ENCODE measurements at places on chromosomes 7 and 10.

GRCh38 chr7:140235114-140235513 is 58.3 kb upstream of the KDM7A start:
- no peak for DNase-seq

GRCh38 chr7:15041226-15041625 is 138.7 kb upstream of the DGKB start:
- no peak for DNase-seq

GRCh38 chr7:33854178-33854577 is 51.2 kb upstream of the BMPER start:
- DNase-seq = no peak

DNA sequence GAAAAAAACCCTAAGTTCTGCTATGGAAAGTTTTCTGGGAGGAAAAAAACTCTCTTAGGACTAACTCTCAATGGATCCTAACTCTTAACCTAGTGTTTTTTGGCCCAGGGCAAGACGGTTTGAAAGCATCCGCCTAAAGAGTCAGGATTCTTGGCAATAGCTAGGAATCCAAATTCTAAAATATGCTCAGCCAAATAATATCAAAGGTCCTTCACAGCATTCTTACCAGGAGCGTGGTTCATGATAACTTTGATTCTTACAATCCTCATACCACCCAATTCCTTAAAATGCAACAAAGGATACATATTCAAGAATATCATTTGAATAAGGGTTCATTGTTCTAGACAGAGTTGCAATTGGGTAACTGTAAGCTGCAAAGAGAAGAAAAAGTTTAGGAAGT is 21.3 kb downstream of the CPA1 start:
- DNase-seq = no peak

DNA sequence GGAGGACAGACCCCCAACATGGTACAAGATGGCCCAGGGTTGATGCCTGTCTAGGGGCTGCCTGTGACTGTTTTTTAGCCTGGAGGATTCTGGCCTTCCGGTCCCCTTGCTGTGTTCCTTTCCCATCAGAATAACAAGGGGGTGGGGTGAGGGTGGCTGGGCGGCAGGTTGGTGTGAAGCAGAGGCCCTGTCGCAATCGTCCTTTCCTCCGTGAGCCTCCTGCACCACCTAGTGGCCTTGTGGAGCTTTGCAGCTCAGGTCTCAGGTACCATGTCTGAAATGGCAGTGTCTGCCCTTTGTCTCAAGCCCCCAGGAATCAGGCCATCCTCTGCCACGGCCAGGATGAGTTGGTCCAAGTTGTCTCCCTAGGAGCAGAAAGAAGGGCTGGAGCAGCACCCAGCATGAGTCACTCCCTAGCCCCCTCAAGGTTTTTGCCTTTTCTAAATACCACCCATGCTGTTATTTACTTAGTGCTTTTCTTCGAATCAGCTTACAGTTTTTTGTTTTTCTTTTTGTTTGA is 24.2 kb downstream of the TACR2 start:
- peak; percentile 65 for DNase-seq

DNA sequence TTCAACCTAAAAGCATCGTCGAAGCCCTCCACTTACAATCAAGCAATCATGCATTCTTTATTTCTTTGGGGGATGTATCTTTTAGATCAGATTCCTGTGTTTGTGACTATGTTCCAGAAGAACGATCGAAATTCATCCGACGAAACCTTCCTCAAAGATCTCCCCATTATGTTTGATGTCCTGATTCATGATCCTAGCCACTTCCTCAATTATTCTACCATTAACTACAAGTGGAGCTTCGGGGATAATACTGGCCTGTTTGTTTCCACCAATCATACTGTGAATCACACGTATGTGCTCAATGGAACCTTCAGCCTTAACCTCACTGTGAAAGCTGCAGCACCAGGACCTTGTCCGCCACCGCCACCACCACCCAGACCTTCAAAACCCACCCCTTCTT is 13.8 kb downstream of the GPNMB start:
- DNase-seq = no peak

GRCh38 chr7:55992346-55992745 is 28.0 kb downstream of the NIPSNAP2 start:
- no peak for DNase-seq

GRCh38 chr10:50362547-50363125 is 111.3 kb upstream of the ASAH2 start:
- no peak for DNase-seq
